Right ventricle myocardium inferior (tissue), 1 donor: ENCODE measurements at places on chromosomes 2 and 18.

DNA sequence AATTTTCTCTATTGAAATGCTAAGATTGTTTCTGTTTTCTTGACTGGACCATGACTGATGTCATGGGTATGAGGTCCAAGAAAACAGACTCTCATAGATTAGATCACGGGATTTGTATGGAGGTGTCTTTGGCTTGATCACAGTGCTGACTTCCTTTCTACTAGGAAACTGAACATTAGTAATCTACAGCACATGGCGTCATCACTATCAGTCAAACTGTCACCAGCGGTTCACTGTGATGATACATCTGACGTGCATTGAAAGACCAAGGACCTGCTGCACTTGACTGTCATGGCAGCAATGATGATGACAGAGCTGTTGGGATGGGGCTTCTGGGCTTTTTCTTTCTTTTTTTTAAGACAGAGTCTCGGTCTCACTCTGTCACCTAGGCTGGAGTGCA, 28.2 kb upstream of the IMPA2 start:
- DNase-seq = no peak

- DNase-seq = no peak
These were observed 21.9 kb upstream of the DNAJC10 start for GRCh38 chr2:182694189-182694588.

GRCh38 chr2:128516938-128517337, 198.3 kb upstream of the HS6ST1 start:
- no peak for DNase-seq

DNA sequence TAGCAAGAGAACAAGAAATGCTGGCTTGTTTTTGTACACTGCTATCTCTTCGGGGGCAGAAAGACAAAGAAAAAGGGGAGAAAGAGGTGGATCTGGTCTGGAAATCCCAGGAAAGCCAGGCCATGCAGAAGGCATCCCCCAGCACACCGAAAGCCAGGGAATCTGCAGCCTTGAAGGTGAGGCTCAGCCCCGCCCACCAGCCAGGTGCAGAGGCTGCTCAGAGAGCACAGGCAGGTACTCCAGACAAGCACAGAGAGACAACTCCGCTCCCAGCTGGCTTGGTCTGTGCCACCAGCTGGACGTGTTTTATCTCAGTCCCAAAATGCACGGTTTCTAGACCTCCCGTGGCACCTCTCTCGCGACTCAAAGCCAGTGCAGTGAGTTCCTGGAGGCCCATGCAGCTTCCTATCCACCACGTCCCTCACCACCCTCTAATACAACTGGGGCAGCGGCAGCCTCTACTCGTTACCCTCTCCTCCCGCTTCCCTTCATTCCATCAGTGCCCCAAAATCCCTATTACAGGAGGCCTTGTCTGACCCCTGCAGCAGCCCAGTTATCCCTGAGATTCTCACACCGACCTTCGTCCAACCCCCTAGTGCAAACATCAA, 62.8 kb downstream of the HDAC4 start:
- no peak for DNase-seq

- DNase-seq = no peak
These were observed 106.5 kb downstream of the ZNF532 start for GRCh38 chr18:58970943-58971790.

- DNase-seq = no peak
These were observed 8.2 kb upstream of the APOB start for GRCh38 chr2:21052044-21052443.

GRCh38 chr18:79684787-79685186, 5.2 kb downstream of the CTDP1 start:
- DNase-seq = no peak

DNA sequence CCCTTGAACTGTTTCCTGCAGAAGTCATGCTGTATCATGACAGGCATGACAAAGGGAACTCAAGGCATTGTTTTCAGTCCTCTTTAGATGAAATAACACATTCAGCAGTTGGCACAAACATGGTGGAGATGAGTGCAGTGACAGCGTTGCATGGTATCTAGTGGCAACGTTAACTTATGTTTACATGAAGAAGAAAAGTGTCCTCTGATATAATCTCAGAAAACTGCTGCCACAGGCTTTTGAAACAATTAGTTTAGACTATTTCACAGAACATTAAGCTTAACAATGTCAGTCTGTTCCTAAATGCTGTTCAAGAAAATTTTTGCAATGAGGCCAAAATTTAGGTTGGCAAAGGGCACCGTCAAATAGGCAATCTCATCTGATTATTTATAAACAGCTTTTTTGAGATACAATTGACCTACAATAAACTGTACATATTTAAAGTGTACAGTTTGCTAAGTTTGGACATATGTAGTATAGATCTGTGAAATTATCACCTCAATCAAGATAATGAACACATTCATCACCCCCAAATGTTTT, 64.7 kb downstream of the LYPD6B start:
- no peak for DNase-seq

GRCh38 chr2:23944527-23944926, 4.3 kb downstream of the UBXN2A start:
- DNase-seq = no peak

GRCh38 chr2:119716284-119716672, 37.3 kb downstream of the TMEM177 start:
- no peak for DNase-seq

DNA sequence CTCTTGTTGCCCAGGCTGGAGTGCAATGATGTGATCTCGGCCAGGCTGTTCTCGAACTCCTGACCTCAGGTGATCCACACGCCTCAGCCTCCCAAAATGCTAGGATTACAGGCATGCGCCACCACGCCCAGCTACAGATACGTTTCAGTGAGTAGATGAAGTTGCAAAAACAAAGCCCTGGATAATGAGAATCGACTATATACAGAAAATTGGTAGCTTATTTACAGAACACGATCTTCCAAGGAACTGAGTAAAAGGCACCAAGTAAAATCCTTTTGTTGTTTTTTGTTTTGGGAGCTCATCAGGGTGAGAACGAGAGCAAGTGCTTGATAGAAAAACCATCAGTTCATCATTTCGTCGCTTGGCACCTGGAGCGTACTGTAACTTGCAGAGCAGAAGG, 62.8 kb downstream of the MYCN start:
- DNase-seq = no peak
